ENCODE measurements at places on chromosomes 7 and 10.

- DNase-seq: no peak
Measured at GRCh38 chr10:14362104-14362503, 31.4 kb upstream of the FRMD4A start.

GRCh38 chr7:134029743-134030142 lies 97.4 kb upstream of the LRGUK start:
- DNase-seq: no peak

DNA sequence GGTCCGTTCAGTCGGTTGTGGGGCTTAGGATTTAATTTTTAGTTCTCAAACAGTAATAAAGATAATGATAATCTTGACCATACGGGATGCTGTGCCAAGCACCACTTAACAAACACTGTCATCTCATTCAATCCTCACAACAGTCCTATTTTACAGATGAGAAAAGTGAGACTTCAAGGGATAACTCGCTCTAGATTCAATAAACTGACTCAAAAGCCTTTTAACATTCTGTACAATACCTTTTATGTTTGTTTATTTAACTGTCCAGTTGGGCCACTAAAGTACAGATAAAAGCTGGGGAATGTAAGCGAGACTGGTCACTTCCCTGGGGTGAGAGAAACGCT lies 437 bp upstream of the CFAP69 start:
- no peak for DNase-seq

GRCh38 chr7:104805449-104806317 lies 208.3 kb upstream of the KMT2E start:
- DNase-seq: no peak

DNA sequence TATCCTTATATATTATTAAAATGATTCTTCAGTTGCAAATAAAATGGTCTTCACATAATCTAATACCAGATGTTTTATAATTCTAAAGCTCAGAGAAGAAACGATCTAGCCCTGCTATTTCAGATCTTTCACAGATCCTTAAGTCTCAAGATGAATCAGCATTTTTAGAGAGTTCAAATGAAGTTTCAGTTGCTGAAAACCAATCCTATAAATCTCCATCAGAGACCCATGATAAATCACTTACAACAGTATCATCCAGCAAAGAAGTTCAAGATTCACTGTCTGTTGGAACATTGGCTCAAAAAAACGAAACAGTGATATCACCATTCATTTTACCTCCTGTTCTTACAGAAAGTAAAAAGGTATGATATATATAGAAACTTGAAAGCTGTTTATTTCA lies 137.0 kb downstream of the CCDC7 start:
- no peak for DNase-seq

DNA sequence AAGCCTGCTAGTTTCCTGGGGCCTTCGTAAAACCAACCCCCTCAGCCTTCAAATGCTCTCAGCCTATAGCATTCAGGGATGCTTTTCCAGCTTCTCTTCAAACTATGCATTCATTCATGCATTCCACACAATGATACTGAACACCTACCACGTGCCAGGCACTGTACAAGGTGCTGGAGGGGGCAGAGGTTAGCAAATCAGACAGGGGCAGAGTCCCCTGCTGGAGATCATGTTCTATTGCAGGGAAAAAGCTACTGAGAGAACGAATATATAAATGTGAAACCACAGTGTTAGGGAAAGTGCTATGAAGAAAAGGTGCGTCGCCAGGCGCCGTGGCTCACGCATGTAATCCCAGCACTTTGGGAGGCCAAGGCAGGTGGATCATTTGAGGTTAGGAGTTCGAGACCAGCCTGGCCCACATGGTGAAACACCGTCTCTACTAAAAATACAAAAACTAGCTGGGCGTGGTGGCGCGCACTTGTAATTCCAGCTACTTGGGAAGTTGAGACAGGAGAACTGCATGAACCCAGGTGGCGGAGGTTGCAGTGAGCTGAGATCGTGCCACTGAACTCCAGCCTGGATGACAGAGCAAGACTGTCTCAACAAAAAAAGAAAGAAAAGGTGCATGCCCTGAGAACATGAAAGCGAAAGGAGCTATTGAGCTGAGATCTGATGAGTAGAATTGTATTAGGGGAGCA lies 64.6 kb upstream of the CALN1 start:
- peak; percentile 23 for DNase-seq

- no peak for DNase-seq
Measured at GRCh38 chr10:34825414-34825813, 10.3 kb upstream of the PARD3 start.

- DNase-seq: no peak
Measured at GRCh38 chr7:140920745-140921144, 4.0 kb downstream of the BRAF start.

GRCh38 chr7:153948060-153948459 lies 104.1 kb upstream of the DPP6 start:
- no peak for DNase-seq
